ENCODE measurements at places on chromosomes 16 and 17. TPM values are rescaled to one million over a fixed set of nuclear protein-coding genes. Genes with fewer than 3 reads are reported as not detected.

NPIPA2 gene
- 6.5 TPM for total RNA-seq

- H3K36me3 ChIP-seq: no peaks in the 10 kb centered on the region
- DNase-seq: no peak
- H3K4me3 ChIP-seq: no peak overlapping the region
These were observed 297.5 kb upstream of the FOXF1 start for GRCh38 chr16:86212706-86213436.

DNA sequence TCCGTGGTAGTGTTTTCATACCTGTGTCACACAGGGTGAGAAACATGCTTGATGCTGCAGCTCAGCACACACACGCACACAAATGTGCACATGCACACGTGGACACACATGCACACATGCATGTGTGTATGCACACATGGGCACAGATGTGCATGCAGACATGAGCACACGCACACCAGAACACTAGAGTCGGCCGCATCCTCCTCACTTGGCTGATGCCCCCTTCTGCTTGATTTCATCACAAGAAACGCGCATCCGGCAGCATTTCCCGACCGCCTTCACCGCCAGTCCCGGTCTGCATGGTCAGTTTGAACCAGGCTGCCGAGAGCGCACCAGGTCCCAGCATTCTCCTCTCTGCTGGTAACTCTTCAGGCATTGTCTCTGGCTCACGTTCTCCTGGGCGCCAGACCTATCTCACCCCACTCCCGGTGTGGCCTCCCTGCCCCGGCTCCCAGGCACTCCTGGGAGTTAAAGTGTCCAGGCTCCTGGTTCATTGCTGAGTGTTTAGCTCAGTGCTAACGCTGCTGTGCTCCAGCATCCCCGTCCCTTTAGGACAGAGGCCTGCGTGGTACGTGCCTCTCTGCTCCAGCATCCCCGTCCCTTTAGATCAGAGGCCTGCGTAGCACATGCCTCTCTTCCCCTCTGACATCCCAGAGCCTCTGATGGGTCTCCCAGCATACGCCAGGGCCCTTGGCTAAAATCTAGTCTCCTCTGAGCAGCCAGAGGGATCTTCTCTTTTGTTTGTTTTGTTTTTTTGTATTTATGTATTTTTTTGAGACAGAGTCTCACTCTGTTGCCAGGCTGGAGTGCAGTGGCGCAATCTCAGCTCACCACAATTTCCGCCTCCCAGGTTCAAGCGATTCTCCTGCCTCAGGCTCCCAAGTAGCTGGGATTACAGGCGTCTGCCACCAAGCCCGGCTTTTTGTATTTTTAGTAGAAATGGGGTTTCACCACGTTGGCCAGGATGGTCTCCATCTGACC, 16.0 kb downstream of the BAIAP2 start:
- peaks cover 7% of the 10 kb centered on the region for H3K4me1 ChIP-seq
- H3K36me3 ChIP-seq: no peaks in the 10 kb centered on the region
- H3K27me3 ChIP-seq: no peaks in the 10 kb centered on the region
- no peak for DNase-seq
- no peak overlapping the region for H3K27ac ChIP-seq

GPT2 gene
- total RNA-seq: 16.0 TPM

CFAP119 gene
- total RNA-seq: 4.0 TPM

GRCh38 chr16:86905302-86905701, 327.0 kb downstream of the FOXL1 start:
- H3K27ac ChIP-seq: no peak overlapping the region
- H3K36me3 ChIP-seq: no peaks in the 10 kb centered on the region

DNA sequence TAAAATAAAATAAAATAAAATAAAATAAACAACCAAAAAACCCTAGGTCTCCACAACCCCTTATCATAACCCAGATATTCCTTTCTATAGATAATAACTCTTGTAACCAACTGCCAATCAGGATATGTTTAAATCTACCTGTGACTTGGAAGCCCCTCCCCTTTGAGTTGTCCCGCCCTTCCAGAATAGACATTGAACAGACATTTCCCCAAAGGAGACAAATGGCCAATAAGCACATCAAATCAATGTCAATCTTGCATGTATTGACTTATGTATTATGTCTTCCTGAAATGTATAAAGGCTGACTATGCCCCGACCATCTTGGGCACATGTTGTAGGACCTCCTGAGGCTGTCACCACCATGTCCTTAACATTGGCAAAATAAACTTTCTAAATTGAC, 1.5 kb upstream of the MAPK7 start:
- H3K36me3 ChIP-seq: peaks cover 16% of the 10 kb centered on the region
- no peaks in the 10 kb centered on the region for H3K27me3 ChIP-seq
- no peak for DNase-seq
- H3K4me1 ChIP-seq: peaks cover 30% of the 10 kb centered on the region
- H3K4me3 ChIP-seq: peak overlapping the region; percentile 98
- peak overlapping the region; percentile 98 for H3K27ac ChIP-seq

DNA sequence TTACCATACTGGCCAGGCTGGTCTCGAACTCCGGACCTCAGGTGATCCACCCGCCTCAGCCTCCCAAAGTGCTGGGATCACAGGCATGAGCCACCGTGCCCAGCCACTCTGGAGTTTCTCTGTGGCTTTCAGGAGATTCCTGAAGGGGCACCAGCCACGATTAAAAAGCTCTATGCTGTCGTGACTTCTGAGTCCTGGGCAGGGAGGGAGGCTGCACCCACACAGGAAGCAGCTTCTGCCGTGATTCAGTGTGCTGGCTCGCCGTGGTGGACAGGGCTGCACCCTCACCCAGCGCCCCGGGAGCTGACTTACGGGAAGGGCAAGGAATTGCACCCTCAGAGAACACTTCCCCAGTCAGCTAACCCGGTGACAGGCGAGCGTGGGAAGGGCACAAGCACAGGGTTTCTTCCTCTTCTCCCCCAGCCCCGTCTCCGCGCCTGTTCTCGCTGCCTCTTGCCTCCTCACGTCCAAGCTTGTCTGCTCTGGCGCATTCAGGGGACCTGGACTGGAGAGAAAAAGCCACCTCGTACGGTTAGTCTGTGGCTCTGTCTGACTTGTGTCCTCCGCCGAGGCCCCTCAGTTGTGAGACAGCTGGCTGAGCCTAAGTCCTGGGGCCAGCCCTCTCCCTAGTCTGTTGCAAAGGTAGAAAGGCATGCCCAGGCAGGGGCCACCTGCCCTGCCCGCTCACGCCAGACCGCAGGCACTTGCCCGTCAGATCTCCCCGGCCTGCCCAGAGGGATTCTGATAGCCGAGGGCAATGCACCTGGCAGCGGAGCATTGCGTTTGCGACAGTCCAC, 145.0 kb downstream of the SEC14L1 start:
- no peaks in the 10 kb centered on the region for H3K36me3 ChIP-seq
- no peak overlapping the region for H3K27ac ChIP-seq
- H3K4me3 ChIP-seq: no peak overlapping the region
- peaks cover 24% of the 10 kb centered on the region for H3K27me3 ChIP-seq

- no peak for DNase-seq
- H3K27ac ChIP-seq: no peak overlapping the region
- H3K27me3 ChIP-seq: no peaks in the 10 kb centered on the region
- H3K4me1 ChIP-seq: no peaks in the 10 kb centered on the region
- no peak overlapping the region for H3K4me3 ChIP-seq
These were observed 702.8 kb downstream of the KCNJ2 start for GRCh38 chr17:70872103-70872502.

RARA gene
- total RNA-seq: 24.0 TPM

DNA sequence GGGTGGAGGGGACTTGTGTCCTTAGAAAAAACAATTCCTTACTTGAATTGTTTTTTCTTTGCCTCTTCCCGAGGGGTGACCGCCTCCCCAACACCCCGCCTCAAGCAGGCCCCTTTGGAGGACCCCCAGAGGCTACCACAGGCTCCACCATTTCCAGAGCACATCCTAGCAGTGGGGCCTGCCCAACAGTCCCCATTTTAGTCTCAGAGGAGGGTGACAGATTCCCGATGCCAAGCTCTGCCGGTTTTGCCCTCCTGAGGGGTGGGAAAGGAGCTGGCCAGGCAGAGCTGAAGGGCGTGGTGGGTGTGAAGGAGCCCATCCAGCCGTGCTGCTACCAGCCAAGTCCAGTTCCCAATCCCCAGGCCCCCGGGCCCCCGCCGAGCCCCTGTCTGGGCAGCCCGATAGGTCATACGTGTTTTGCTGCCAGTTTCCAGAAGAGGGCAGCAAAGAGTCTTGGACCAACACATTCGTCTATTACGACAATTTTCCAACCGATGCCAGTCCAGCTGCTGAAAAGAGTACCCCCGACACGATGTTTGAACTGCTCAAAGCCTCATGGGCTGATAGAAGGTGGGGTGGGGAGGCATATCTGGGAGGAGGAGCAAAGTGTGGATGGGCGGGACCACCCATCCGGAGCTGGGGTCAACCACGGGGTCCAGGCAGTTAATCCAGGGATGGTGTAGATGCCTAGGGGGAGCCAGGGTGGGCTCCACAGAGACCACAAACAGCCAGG, 18.8 kb upstream of the GAA start:
- peak; percentile 89 for DNase-seq
- H3K36me3 ChIP-seq: no peaks in the 10 kb centered on the region
- peaks cover 2% of the 10 kb centered on the region for H3K4me1 ChIP-seq
- no peaks in the 10 kb centered on the region for H3K27me3 ChIP-seq

- no peaks in the 10 kb centered on the region for H3K36me3 ChIP-seq
- H3K27me3 ChIP-seq: no peaks in the 10 kb centered on the region
- no peaks in the 10 kb centered on the region for H3K4me1 ChIP-seq
These were observed 36.2 kb upstream of the TEKT3 start for GRCh38 chr17:15377616-15378015.

CCL7 gene
- not detected for total RNA-seq

GRCh38 chr16:361872-362701, 8.3 kb downstream of the MRPL28 start:
- peaks cover 4% of the 10 kb centered on the region for H3K4me1 ChIP-seq
- DNase-seq: peak; percentile 92
- peak overlapping the region; percentile 51 for H3K4me3 ChIP-seq
- H3K27ac ChIP-seq: no peak overlapping the region
- peaks cover 4% of the 10 kb centered on the region for H3K36me3 ChIP-seq

DBNDD1 gene
- not detected for total RNA-seq

KRT36 gene
- not detected for total RNA-seq

DNA sequence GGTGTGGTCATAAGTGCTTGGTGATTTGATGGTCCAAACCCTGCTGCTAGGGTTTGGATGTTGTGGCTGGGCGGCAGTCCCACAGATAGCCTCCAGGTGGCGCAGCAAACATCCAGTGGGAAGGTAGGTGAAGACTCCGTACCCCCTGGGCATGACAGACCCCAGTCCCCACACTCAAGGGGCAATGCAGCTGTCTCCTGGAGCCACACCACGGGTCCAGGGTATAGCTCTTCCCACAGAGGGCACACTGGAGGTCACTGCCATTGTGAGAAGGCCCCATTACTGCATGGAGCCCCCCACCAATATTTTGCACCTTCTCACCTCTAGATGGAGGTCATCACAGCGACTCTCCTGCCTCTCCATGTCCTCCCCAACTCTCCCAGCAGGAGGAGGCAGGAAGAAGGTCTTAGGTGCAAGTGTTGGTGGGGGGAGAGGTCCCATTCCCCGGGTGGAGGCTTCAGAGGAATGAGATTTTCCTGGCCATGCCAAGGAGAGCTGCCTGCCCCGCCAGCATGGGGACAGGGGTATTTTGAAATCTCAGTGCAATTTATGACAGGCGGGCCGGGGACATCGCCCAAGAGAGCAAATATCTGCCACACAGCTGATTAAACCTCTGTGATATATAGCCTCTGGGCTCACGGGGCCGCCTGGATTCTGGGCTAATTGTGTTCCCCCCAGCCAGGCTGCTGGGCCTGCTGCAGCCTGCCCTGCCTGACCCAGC, 17.1 kb upstream of the C17orf113 start:
- H3K27me3 ChIP-seq: peaks cover 11% of the 10 kb centered on the region
- no peak overlapping the region for H3K4me3 ChIP-seq
- DNase-seq: peak; percentile 93
- H3K27ac ChIP-seq: no peak overlapping the region
- H3K36me3 ChIP-seq: no peaks in the 10 kb centered on the region

- H3K36me3 ChIP-seq: peaks cover 23% of the 10 kb centered on the region
- H3K27me3 ChIP-seq: no peaks in the 10 kb centered on the region
- peak overlapping the region; percentile 71 for H3K4me3 ChIP-seq
- peak overlapping the region; percentile 98 for H3K27ac ChIP-seq
- DNase-seq: peak; percentile 80
- H3K4me1 ChIP-seq: peaks cover 69% of the 10 kb centered on the region
These were observed 150.6 kb downstream of the CLEC16A start for GRCh38 chr16:11094857-11095565.

GRCh38 chr17:74211141-74211911, 2.0 kb upstream of the TTYH2 start:
- no peak for DNase-seq
- peaks cover 42% of the 10 kb centered on the region for H3K36me3 ChIP-seq
- H3K27ac ChIP-seq: peak overlapping the region; percentile 3
- H3K4me3 ChIP-seq: peak overlapping the region; percentile 82
- H3K4me1 ChIP-seq: peaks cover 52% of the 10 kb centered on the region

GRCh38 chr16:11389631-11390565, 44.6 kb downstream of the RMI2 start:
- H3K36me3 ChIP-seq: no peaks in the 10 kb centered on the region
- H3K27ac ChIP-seq: no peak overlapping the region
- no peak overlapping the region for H3K4me3 ChIP-seq
- peaks cover 11% of the 10 kb centered on the region for H3K4me1 ChIP-seq

DNA sequence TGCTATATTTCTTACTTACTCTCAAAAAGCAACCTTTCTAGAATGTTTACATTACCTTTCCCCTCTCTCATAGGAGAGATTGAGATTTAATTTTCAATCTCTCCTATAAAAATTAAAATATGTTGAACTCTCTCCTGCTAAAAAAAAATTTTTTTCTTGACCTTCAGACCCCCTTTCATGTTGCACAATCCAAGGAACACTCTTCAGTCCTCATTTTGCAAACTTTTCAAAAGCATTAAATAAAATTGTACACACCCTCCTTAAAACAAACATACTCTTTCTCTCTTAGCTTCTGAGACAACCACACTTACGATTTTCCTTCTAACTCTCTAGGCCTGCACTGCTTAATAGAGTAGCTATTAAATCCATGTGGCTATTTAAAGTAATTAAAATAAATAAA, 8.6 kb upstream of the ABCA6 start:
- no peaks in the 10 kb centered on the region for H3K4me1 ChIP-seq
- DNase-seq: no peak
- no peaks in the 10 kb centered on the region for H3K36me3 ChIP-seq
- no peak overlapping the region for H3K27ac ChIP-seq
- no peaks in the 10 kb centered on the region for H3K27me3 ChIP-seq
- H3K4me3 ChIP-seq: no peak overlapping the region

IRF8 gene
- total RNA-seq: 235 TPM

- no peak for DNase-seq
- no peaks in the 10 kb centered on the region for H3K27me3 ChIP-seq
These were observed 47.4 kb upstream of the CACNG3 start for GRCh38 chr16:24208710-24209109.

TEDC2 gene
- total RNA-seq: 41.7 TPM

- peaks cover 12% of the 10 kb centered on the region for H3K4me1 ChIP-seq
- H3K27me3 ChIP-seq: no peaks in the 10 kb centered on the region
- DNase-seq: no peak
- peak overlapping the region; percentile 94 for H3K27ac ChIP-seq
- H3K4me3 ChIP-seq: peak overlapping the region; percentile 85
These were observed 1.1 kb upstream of the FASN start for GRCh38 chr17:82098939-82099763.

DNA sequence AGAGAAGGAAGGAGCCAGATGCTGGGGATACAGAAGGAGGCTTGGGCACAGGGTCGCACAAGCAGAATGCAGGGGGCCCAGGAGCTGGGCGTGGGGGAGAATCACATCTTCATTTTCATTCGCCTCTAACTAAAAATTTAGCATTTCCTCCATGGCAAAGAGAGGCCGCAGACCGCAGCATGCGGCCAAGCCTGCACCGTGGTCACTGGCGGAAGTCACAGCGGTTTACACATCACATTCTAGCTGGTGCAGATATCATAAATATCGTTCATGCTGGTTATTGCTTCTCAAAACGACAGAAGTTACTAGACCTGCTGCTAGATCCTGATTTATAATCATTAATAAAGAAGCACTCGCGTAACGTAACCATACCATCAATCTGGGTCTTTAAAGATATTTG, 162.0 kb downstream of the NTN1 start:
- H3K4me1 ChIP-seq: no peaks in the 10 kb centered on the region
- H3K4me3 ChIP-seq: no peak overlapping the region
- DNase-seq: no peak
- H3K27me3 ChIP-seq: no peaks in the 10 kb centered on the region
- H3K27ac ChIP-seq: no peak overlapping the region

Data from activated CD4-positive, alpha-beta T cell treated with anti-CD3 and anti-CD28 coated beads, Interleukin-2, amount 10 ng/mL, durations not matched to agents 24 days and 14 days (primary cell).